ENCODE measurements at places on chromosomes 6 and 20. TPM values are rescaled to one million over a fixed set of nuclear protein-coding genes. Genes with fewer than 3 reads are reported as not detected.

BAG2 gene
- polyA plus RNA-seq: 4.4 TPM

PBOV1 gene
- not detected for polyA plus RNA-seq

MAS1 gene
- 0.02 TPM for polyA plus RNA-seq

CLIC5 gene
- 0.12 TPM for polyA plus RNA-seq

RGS17 gene
- polyA plus RNA-seq: 2.3 TPM

MMP24 gene
- polyA plus RNA-seq: 27.2 TPM

TBC1D32 gene
- polyA plus RNA-seq: 1.6 TPM

SLC44A4 gene
- polyA plus RNA-seq: 7.1 TPM

PHACTR1 gene
- polyA plus RNA-seq: 3.9 TPM

ATP9A gene
- 5.0 TPM for polyA plus RNA-seq

NELFE gene
- 49.2 TPM for polyA plus RNA-seq

CPXM1 gene
- polyA plus RNA-seq: 90.9 TPM

DPPA5 gene
- polyA plus RNA-seq: 6.6 TPM

C20orf202 gene
- polyA plus RNA-seq: 0.11 TPM

FAM209B gene
- not detected for polyA plus RNA-seq

GNRH2 gene
- 0.16 TPM for polyA plus RNA-seq

SAMD5 gene
- polyA plus RNA-seq: 0.02 TPM

NTSR1 gene
- polyA plus RNA-seq: 0.53 TPM

ADGRF1 gene
- polyA plus RNA-seq: not detected
